ENCODE measurements at places on chromosomes 12 and 14.

DNA sequence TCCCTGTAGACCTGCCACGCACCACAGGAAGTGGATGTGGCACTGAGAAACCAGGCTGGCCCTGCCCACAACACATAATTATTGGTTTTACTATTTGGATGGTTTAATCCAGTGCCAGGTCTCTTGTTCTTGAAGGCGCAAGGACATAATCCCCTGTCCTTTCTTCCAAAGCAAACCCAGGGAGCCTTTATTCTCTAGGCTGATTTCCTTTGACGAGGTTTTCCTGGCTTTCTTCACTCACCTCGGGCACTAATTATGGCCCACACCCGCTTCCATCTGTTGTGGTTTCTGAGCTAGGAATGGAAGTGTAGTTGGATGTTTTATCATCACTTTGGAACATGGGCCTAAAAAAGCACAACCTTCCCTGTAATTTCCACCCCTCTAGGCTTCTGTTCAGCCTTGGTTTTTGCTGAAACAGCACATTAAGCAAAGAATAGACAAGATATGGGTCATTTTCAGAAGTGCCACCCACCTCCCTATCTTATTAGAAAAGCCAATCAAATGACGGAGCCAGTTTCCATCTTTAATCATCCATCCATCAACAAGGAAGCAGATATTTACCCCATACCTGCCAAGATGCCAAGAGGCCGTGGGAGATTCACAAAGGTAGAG lies 73.9 kb downstream of the PPP1R36 start:
- DNase-seq, result no peak

DNA sequence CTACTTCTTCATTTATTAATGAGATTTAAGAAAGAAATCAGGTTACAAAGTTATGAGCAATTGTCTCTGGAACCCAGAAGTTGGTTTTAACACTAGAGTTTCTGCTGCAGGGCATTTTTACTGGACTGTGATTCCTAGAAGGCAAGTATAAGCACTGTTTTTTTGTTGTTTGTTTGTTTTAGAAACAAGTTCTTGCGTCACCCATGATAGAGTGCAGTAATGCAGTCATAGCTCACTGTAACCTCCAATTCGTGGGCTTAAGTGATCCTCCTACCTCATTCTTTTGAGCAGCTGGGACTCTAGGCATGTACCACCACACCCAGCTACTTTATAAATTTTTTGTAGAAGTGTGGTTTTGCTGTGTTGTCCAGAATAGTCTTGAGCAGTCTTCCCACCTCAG lies 25.6 kb downstream of the RAP1B start:
- no peak for DNase-seq

GRCh38 chr12:28872654-28873268 lies 276.3 kb upstream of the FAR2 start:
- peak; percentile 36 for DNase-seq

- DNase-seq, result no peak
Measured at GRCh38 chr12:20105943-20106342, 262.4 kb upstream of the PDE3A start.

DNA sequence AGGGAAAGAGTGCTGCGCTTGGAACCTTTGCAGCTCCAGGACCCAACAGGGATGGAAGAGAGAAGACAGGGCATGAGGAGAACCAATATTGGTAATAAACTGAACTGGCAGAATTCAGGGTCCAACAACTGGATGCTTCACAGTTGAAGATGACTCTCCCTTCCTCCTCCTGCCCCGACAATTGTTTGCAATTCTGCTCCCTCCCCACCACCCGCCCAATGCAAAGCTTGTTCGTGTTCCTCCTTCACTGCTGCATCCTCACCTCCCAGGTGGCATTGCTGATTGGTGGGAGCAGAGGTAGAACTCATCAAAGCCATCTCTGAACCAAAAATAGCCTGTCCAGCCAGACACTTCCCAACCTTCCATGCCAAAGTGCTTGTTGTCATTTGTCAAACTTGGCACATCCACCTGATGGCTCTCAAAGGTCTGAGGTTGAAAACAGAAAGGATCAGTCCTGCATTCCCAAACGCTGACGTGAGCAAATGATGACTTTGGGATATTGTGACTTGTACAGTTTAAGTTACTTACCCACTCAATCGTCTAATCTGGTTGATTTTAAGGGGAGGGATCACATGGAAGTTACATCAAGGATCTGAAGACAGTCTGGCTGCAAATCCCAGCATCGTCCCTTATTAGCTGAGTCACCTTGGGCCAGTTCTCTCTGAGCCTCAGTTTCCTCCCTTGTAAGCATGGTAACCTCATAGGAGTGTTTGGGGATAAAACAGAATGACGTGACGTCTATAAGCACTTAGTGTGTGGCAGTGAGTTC lies 242.6 kb upstream of the CRY1 start:
- no peak for DNase-seq

DNA sequence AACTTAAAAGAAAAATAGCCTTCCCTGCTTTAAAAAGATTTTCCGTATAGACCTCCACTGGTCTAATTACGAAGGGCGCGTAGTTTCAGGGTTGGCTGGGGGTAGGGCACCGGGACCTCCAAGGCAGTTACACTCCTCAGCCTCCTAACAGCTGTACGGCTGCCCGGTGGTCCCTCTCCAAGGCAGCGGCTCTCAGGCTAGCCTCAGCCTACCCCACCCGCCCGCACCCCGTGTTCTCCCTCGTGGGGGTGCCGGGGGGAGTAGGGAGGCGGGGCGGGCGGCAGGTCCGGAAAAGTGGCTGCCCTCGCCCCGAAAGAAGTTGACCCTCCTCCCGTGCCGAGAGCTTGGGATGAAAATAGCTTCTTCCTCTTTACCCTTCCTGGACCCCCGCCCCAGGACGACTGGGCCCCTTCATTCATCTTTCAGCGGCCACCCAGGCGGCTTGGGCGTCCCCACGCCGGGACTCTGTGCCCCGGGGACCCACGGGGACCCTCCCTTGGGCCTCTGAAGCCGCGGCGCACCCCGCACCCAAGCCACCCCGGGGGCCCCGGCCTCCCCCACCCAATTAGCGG lies 991 bp upstream of the RCOR1 start:
- DNase-seq, result no peak

- DNase-seq, result no peak
Measured at GRCh38 chr12:116673681-116674111, 64.2 kb downstream of the SPRING1 start.

DNA sequence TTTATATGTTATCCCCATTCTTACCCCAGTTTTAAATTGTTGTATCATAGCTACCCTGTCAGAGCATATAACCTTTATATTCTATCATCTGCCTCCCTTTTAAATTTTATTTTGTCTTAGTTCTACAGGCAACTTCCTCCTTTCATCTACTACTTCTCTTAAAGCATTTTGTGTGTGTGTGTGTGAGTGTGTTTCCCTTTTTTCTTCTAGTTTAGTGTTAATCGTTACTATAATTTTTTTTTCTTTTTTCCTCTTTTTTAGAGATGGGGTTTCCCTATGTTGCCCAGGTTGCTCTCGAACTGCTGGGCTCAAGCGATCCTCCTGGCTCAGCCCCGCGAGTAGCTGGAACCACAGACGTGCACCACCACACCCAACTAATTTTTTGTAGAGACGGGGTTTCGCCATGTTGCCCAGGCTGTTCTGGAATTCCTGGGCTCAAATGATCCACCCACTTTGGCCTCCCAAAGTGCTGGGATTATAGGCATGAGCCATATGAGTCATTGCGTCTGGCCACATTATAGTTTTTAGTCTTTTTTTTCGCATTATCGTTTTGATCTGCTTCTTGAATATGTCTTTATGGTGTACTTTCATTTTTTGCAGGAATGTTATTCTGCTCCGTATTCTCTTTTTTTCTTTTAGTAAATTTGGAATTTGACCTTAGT lies 33.1 kb upstream of the FBXO34 start:
- DNase-seq, result no peak

- DNase-seq, result no peak
Measured at GRCh38 chr12:25819691-25820090, 138.8 kb upstream of the RASSF8 start.

DNA sequence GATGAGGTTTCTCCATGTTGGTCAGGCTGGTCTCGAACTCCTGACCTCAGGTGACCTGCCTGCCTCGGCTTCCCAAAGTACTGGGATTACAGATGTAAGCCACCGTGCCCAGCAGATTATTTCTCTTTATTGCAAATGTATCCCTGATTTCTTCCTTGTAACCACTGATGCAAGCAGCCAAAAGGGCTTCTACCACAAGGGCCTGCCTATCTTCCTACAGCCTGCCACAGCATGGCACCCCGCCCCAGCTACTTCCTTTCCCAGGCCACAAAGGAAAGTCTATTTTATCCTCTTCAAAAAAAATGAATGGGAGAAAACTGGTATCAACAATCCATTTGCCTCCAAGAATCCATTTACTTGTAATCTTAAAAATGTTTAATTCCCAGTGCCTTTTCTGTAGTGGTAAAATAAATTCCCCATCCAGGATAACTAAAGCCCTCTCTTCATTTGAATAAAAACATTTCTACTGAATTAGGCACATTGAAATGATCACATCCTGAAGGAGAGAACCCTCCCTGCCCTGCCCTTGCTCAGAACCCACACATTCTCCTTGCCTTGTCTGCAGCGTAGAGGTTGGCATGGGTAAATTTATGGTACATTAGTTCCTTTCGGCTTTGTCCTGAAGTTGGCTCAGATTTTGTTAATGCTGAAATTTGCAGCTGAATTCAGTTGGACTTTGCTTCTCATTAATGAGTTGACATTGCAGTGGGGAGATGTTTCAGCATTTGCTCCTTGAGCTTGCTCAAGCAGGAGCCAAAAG lies 19.2 kb downstream of the GPHB5 start:
- DNase-seq, result no peak

DNA sequence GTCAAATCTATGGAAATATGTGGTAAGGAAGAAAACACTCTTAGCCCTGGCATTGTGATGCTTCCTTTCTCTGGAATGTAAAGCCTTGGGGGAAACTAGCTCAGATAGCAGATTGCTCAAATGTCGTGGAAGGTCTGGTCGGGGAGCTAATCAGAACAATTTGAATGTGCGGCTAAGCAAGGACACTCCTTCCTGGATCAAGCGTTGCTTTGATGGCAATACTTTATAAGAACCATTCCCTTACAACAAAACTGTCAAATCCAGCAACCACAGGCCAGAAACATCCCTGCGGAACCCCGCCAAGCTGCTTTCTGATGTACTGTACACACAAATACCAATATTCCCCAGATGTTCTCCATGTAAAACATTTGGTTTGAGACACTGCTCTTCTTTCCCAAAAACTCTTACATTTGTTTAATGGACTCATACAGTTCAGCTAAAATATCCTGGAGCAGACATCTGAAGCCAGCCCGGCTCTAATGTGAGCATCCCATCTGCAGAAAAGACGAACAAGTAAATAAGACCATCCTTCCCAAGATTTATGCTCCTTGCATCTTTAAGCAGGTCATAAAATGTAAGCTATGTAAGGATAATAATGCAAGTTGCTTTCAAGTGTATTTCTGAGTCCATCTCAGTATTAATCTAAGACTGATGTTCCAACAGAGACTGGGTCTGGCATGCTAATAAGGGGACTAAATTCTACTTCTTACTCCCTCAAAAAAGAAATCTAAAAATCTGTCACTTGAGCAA lies 20.2 kb downstream of the NUAK1 start:
- DNase-seq, result no peak

- no peak for DNase-seq
Measured at GRCh38 chr12:94589591-94590001, 60.8 kb downstream of the TMCC3 start.

DNA sequence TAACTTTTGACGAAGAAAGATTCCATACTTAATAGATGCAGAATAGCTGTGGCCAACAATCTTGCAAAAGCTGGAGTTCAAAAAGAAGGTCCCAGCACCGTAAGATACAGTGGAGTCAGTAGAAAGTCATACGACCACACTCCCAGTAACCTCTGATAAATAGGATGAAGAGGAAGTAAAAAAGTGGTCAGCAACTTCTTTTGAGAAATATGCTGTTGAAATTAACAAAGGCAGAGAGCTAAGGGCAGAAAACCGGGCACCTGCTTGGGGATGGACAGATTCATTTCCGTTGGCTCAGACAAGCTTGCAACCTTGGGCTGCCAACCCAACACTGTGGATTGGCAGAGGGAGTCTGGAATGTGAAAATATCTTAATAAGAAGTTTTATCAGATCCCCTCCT lies 40.0 kb downstream of the BTG1 start:
- no peak for DNase-seq

DNA sequence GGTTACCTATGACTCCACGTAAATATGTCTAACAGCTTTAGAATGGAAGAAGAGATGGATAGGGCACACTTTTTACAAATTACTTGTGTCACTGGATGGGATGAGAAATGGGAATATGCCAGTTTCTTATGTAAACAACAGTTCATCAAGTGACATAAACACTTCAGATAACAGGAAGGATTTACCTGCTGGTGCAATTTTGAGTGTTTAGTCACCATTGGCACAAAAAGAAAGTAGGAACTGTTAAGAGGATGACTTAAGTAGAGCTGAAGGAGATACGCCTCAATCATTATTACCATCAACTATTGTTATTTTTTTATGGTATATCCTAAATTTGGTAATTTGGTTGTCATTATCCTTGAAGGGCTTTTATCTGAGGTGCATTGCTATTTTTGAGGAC lies 83.2 kb downstream of the RMST start:
- no peak for DNase-seq

- DNase-seq, result no peak
Measured at GRCh38 chr12:128918481-128919260, 65.4 kb downstream of the GLT1D1 start.

DNA sequence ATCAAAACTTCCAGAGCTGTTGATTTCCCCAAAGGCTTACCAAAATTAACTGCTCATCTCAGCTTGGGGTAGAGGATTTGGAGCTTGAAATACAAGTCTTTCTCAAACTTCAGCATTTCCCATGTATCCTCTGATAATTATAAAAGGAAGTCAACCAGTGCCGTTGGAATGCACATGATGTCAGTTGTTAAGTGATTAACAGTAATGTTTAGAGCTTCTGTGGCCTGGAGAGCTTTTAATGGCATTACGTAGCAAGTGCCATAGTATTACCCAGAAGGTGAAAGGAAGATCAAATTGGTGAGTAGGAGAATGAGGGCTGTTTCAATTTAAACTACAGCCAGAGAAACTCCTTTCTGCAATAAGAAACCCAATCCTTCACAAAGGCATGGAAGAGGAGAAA lies 62.5 kb upstream of the PTPRR start:
- DNase-seq, result no peak

DNA sequence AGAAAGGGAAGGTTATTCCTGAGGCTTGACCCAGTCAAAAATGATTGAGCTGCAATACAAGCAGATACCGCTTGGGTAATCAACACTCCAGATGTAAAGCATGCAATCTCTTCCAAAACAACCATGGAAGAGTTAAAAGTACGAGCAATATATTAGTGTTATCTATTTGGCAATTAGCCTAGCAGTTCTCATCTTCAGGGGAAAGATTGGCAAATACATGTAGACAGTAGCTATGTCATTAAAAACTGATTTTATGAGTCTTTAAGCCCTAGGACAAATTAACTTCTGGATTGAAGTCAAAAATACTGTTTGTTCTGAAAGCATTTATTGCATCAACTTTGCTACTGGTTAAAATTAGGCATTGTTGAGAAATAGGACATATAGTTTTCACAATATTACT lies 9.3 kb upstream of the GYS2 start:
- DNase-seq, result no peak

Data from activated T-cell treated with anti-CD3 and anti-CD28 coated beads, Interleukin-2, amount 50 U/mL, for 48 hours (primary cell).